ENCODE measurements at places on chromosomes 2 and 18.

GRCh38 chr2:156332284-156332533, 312 bp downstream of the NR4A2 start:
- no peak for DNase-seq

DNA sequence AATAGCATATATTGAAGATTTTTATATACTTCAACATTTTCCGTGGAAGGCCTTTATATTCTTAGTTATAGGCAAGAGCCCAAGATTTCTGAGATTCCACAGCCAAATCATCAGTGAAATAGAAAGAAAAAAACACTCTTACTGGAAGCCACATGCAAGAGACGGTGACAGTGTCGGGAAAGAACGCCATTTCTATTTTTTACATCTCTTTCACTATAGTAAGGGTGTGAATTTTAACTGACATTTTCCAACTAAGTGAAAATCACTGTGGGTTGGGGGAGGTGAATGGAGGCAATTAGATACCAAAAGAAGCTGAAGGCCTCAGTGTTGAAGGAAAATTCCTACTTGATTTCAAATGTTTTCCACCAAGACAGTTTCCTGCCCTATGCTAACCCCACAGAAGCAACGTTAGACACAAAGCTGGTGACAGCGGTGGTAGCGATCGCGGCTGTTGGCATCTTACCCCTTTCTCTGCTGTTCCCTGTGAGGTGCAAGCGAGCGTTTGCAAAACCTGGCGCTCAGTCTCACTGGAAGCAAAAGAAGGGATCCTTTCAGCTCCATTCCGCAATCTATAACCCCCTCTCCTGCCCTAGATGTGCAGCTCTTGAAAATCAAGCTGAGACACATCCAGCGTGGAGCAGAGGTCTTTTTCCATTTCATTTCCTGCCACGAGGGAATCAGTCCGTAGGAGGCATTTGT, 20.0 kb downstream of the ID2 start:
- no peak for DNase-seq

- DNase-seq = no peak
These were observed 13.6 kb upstream of the CXCR4 start for GRCh38 chr2:136131484-136131960.

GRCh38 chr2:58146707-58147106, 94.4 kb downstream of the FANCL start:
- no peak for DNase-seq

- DNase-seq = no peak
These were observed 260.1 kb downstream of the PRKCE start for GRCh38 chr2:45911538-45911937.

DNA sequence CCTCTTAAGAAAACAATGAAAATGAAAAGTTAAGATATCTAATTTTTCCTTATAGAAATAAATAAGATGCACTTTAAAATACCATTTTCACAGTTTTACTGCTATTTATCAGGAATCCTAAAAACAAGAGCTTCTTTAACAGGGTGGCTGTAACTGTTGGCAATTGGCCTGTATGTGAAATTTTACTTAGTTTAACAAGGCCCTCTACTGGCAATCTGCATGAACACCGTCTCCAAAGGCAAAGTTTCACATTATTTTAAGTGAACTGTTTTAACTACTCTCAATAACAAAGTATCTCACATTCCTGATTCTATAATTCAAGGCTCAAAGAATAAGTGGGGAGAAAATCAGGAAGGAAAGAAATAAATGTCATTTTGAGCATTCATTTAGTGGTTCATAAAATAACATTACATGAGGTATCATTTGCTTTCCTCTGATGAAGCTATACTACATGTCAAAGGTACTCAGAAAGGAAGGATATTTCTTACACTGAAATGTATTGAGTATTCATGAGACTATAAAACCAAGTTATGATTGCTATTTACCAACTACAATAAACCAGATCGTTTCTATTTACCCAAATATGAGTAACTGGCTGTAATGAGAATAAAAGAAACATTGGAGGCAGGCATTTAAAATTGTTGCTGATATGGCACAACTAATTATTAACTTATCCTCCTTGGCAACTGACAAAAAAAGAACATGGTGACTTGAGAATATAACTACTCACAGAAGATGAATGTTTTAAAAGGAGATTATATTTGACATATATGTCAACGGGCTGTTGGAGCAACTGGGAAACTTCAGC, 7.0 kb downstream of the NCKAP5 start:
- no peak for DNase-seq
